Naive B cell (primary cell): ENCODE measurements at places on chromosomes 2 and 18. TPM values are rescaled to one million over a fixed set of nuclear protein-coding genes. Genes with fewer than 3 reads are reported as not detected.

- no peak for DNase-seq
These were observed 975.6 kb downstream of the DCDC2C start for GRCh38 chr2:4678927-4679326.

TEKT4 gene
- not detected for polyA plus RNA-seq

GRCh38 chr18:35267161-35267651 lies 22.8 kb downstream of the ZSCAN30 start:
- peak; percentile 70 for DNase-seq

DNA sequence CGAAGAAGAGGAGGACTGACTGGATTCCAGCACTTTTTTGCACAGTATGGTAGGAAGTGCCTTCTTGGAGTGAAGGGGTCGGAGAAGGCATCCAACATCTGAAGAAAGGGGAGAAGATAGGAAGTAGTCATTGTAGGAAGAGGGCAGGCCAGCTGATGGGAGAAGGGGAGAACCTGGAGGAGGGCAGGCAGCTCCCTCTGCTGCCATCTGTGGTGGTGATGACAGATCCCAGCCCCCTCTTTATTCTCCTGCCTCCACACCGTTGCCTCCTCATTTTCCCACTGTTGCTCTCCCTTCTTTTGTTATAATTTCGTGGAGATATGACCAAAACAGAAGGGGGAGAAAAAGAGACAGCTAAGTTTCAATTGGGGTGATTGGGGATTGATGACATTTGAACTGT lies 2.9 kb upstream of the SCYGR2 start:
- DNase-seq = no peak

DNA sequence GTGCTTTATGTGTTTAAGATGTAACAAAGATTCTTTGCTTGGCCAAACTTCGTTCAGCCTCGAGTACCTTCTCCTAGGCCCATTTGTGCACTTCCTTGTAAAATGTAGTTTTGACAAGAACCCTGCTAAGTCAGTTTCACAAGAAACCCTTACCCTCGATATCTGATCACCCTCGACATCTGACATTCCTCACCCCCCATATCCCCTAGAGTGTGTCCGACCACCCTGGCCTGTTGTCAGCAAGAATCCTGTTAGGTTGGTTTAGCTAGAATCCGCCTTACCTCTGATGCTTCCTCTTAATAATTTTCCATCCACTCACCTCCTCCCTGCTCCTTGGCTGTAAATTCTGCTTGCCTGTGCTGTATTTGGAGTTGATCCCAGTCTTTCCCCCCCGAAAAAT lies 85.3 kb downstream of the UXS1 start:
- DNase-seq = no peak

DNA sequence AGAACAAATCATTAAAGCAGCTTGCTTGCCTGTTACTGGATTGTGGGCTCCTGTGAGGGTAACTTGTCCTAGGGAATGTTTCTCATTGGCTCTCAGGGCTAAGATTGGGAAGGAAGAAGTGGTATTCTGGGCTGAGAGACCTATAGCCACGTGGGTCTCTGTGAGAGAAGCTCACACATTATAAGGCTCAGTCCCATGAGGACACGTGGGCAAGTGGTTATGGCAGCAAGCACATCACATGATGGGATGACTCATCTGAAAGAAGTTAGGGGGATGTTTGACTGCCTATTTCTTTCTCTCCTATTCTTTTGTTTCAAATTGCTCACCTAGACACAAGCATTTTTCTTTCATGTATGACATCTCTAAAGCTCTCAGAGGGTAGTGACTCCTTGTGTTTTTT lies 418.0 kb upstream of the ST6GAL2 start:
- no peak for DNase-seq

- no peak for DNase-seq
These were observed 26.7 kb downstream of the LIMS1 start for GRCh38 chr2:108560895-108561530.

C2orf66 gene
- polyA plus RNA-seq = not detected

DNA sequence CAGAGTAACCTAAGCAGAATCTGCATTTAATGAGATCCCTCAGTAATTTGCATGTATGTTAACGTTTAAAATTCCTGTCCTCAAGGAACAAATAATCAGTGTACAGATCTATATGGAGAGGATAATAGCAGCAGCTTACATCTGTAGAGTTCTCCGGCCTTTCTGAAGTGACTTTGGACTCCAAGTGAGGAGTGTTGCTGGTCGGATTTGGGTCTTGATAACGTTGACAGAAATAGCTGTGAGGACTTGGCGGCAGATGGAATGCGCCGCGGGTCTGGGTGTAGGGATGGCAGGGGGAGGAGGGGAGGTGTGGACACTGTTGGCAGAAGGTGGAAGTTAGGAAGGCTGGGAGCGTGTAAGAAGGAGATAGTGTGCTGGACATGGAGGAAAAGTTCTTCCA lies 170.9 kb upstream of the GATA6 start:
- no peak for DNase-seq

GRCh38 chr2:47899915-47900816 lies 6.1 kb downstream of the FBXO11 start:
- DNase-seq = no peak

- DNase-seq = peak; percentile 22
These were observed 78.0 kb downstream of the TMEM182 start for GRCh38 chr2:102839668-102840388.

POTEE gene
- polyA plus RNA-seq = not detected

- no peak for DNase-seq
These were observed 52.4 kb upstream of the SIX3 start for GRCh38 chr2:44889096-44889495.

- no peak for DNase-seq
These were observed 157.3 kb downstream of the CDCA7 start for GRCh38 chr2:173511942-173512341.

- no peak for DNase-seq
These were observed 92.0 kb upstream of the CYP1B1 start for GRCh38 chr2:38167968-38168350.

OR6B2 gene
- polyA plus RNA-seq = not detected

DNA sequence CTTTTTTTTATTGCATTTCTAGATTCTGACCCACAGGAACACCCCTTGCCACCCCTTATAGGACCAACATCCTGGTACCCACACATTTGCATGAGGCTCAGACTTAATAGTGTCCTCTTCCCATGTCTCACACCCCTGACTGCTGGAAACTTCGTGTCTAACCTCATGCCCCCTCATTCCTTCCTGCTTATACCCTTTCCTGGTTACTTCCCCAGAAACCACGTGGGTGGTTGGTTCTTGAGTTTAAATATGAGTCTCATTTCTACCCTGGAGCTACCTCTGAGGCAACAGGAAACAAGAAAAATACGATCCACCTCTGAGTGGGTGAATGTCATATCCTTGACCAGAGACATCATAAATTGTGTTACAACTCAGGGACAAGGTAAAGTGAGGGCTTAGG lies 1.6 kb downstream of the TNP1 start:
- DNase-seq = no peak

CNRIP1 gene
- not detected for polyA plus RNA-seq

GRCh38 chr2:30272761-30273573 lies 41.6 kb downstream of the LBH start:
- DNase-seq = no peak

GRCh38 chr2:101111262-101111838 lies 39.8 kb downstream of the TBC1D8 start:
- DNase-seq = no peak

RNMT gene
- 82.8 TPM for polyA plus RNA-seq

PUS10 gene
- 5.7 TPM for polyA plus RNA-seq

AMER3 gene
- not detected for polyA plus RNA-seq

DNA sequence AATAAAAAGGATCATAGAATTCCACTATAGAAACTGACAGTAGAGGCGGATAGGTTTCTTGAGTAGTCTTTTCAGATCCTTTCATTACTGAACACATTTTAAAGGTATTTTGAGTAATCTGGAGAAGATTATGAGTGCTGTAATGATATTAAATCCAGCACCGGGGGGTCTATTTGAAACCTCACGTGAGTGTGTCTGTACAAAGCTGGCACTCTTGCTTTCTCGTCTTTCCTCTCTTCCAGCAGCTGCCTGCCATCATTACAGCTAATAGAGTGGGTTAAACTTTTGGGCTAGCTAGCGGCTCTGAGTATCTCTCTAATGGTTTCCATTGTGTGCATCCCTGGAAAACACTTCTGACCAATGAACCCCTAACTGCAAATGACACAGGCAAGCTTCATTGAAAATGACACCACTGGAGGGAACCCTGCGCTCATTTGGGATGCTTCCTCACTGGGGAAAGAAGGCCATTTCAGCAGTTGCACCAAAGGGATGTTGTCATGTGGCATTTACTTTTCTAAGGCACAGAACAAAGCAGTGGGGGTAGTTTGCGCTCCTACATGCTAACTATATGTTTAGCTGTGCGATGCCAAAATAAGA lies 101.0 kb downstream of the HRH4 start:
- DNase-seq = no peak

- no peak for DNase-seq
These were observed 10.7 kb downstream of the AMER3 start for GRCh38 chr2:130766037-130766436.

OSGEPL1 gene
- 15.0 TPM for polyA plus RNA-seq

DNA sequence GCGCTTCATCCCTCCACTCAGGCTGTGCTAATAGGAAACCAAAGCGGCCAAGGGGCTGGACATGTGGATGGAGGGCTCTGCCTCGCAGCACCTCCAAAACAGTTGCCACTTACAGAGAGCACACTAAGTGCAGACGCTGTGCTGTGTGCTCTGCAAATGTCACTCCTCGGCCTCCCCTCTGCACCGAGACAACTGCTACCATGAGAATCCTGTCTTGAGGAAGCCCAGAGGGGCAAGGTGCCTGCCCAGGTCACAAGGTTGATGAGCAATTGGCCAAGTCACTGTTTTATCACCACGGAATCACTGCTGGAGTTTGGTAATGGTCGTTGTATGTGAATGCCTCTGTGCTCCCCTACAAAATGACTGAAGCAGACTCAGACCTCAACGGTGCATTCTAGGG lies 132.2 kb downstream of the SEPTIN10 start:
- DNase-seq = no peak

DNA sequence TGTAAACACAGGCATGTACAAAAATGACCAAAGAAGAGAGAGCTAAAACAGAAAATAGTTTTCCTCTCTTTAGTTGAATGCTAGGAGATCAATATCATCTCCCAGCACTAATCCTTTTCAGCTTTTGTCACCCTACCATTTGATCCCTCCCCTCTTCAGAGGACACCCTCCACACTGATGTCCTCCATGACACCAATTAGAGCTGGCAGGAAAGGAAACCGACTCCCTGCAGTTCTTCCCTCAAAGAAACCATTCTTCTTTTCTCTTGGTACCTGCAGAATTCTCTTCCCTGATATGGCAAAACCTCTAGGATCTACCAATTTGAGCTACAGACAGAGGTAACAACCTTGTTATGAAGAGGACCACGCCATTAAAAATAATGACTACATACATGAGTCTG lies 5.3 kb downstream of the EPB41L3 start:
- DNase-seq = no peak

UGT1A7 gene
- not detected for polyA plus RNA-seq

CXCR1 gene
- polyA plus RNA-seq = 2.3 TPM

DNA sequence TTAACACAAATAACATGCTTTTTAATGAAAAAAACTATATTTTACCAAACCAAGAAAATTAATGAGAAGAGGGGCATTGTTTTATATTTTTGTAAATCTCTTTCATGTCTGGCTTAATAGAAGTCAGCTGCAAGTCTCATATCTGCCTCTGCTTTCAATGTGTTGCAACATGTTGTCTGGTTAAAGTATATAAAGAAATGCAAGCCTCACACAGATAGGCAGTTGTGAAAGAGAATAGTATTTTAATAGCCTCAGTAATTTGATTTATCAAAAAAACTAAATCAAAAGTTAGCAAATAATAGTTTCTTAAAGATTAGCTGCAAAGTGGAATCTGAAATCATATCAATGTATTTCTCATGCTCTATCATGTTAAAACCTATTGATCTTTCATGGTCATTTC lies 52.9 kb upstream of the NCOA1 start:
- no peak for DNase-seq

DNA sequence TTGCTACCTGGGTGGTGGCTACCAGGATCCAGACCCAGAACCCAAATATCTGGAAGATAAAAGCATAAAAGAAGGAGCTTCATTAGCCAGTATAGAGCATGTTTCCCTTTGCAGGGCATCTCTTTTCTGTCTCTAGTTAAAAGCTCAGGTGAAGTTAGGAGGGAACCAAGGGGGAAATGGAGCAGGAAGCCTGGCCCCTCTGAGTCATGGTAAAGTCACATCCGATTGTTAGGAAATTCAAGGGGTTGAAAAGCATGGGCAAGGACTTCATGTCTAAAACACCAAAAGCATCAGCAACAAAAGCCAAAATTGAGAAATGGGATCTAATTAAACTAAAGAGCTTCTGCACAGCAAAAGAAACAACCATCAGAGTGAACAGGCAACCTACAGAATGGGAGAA lies 126.9 kb downstream of the RPIA start:
- DNase-seq = no peak

ANKRD23 gene
- 0.44 TPM for polyA plus RNA-seq

GRCh38 chr2:36354811-36355150 lies 797 bp upstream of the CRIM1 start:
- no peak for DNase-seq

DNA sequence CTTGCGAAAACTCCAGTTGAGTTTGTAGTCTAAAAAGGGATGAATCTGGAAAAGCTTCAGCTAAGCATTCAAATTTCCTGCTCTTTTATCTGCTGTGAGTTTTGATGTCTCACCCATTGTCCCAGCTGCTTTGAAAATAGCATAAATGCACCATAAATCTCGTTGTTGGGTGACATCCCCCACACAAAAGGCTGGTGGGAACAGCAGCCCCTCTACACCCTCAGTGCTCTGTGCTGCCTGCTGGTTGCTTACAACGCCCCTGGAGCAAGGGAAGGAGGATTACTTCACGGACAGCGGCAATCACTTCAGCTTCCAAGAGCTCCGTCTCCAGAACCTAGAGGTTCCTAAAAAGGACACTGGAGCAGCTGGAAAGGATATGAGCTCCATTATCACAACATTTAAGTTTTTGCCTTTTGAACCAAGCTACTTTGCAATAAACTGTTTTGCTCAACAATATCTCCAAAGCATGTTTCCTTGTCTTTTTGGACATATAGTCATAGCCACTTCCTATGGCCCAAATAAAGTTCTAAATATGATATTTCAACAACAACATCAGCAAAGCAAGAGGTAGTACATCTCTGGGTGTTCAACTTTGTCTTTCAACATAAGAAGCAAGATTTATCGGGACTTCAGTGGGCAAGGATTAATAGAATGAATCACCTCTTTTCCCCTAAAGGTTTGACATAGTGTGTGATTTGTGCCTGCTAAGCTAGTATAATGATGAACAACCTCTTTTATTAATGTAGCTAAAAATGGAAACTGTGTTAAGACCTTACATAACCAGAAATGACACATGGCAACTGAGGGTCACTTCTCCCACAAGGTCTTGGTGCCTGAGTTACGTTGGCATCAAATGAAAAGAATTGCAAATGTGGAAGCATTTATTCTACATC lies 413.5 kb downstream of the TXNL1 start:
- no peak for DNase-seq

GALNT13 gene
- polyA plus RNA-seq = not detected
